ENCODE measurements at places on chromosomes 2 and 18. TPM values are rescaled to one million over a fixed set of nuclear protein-coding genes. Genes with fewer than 3 reads are reported as not detected.

Gene ACVR1C
- total RNA-seq, result 2.6 TPM

Gene RRM2
- 1.0 TPM for total RNA-seq

Gene UGT1A8
- not detected for total RNA-seq

Gene VWA3B
- 0.50 TPM for total RNA-seq

Gene MOCOS
- 0.97 TPM for total RNA-seq

Gene IL36G
- not detected for total RNA-seq

Gene CLEC4F
- 0.21 TPM for total RNA-seq

All from left cardiac atrium (tissue), 4 donors.